BJ (cell line): ENCODE measurements at places on chromosomes 7 and 10. TPM values are rescaled to one million over a fixed set of nuclear protein-coding genes. Genes with fewer than 3 reads are reported as not detected.

The MSS51 gene
- 0.93 and 1.3 TPM in 2 replicates for polyA plus RNA-seq

DNA sequence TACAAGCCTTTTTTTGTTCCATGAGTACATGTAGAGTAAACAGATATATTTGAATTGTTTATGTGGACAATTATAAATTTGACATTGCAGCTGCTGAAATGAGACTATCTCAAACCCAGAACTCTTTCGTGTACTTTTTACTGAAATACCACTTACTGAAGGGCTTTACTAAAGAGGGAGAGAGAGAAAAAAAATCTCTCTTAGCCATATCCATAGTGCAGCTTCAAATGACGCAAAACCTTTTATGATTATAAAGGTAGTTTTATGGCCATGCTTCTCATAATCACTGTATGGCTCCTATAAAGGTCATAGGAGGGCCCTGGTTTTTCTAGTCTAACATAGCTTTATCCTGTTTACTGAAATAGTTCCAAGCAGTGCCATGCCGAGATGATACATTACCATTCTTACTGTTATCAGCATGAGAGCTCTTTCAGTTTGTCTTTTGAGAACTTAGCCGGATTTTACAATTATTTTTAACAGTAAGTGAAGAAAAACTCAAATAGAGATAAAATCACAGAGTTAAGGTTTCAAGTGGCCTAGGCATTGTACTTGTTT, 35.1 kb downstream of the KCND2 start:
- DNase-seq = no peak

GRCh38 chr10:49080071-49080470, 35.3 kb downstream of the VSTM4 start:
- no peak for DNase-seq

- no peak for DNase-seq
Observed at GRCh38 chr10:93139059-93139655, 65.5 kb downstream of the CYP26A1 start.

DNA sequence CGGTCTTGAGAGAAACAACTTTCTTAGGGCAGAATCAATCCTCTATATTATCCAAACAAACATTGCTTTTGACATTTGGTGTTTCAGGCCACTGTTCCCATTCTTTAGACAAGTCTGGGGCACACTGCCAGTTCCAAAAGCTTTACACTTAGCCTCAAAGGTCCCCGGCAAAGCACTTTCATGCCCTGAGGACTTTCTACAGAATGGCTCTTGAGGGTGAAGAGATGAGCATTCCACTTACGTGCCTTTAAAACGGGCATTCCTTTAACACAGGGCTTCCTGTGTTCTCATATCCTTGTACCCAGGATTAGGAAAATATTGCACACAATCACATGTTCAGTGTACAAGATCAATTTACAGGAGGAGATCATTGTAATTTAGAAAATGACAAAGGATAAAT, 13.1 kb upstream of the TMEM213 start:
- no peak for DNase-seq

- no peak for DNase-seq
Observed at GRCh38 chr7:126689037-126689436, 563.7 kb downstream of the GRM8 start.

DNA sequence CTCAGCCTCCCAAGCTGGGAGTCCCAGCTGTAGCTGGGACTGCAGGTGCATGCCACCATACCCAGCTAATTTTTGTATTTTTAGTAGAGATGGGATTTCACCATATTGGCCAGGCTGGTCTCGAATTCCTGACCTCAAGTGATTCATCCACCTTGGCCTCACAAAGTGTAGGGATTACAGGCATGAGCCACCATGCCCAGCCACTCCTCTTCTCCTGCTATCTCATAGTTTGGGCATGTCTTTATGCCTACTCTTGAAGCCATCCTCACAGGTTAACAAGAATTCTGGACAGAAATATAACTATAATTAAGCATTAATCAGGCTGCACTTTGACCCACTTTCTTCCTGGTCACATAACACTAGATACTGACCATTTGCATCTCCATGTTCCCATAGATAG, 28.6 kb upstream of the C10orf67 start:
- no peak for DNase-seq

- no peak for DNase-seq
Observed at GRCh38 chr10:30531751-30532530, 97.6 kb downstream of the LYZL2 start.

GRCh38 chr10:88270061-88270808, 312.9 kb downstream of the RNLS start:
- DNase-seq = no peak
